ENCODE measurements at places on chromosomes 7 and 10. TPM values are rescaled to one million over a fixed set of nuclear protein-coding genes. Genes with fewer than 3 reads are reported as not detected.

DNA sequence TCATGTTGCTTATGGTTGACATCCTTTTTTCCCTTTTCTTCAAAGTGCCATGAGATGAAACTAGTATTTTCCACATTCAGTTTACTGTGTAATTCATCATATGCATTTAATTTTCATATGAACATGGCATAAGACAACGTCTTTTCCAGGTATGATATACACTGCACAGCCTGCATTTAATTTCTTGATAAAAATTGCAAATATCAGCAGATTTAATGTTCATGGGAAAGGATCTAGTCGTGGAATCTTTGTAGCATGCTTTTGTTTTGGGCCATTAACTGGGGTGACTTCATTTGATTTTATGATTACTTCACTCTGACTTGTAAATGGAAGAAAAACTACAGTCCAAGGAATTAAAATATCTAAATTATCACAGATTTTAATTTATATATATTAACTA is 837.3 kb downstream of the IPMK start:
- DNase-seq, result no peak

Gene GNGT1
- not detected for total RNA-seq

Gene GNG11
- 1.6 TPM for total RNA-seq

Gene MRC1
- total RNA-seq, result not detected

Gene METTL27
- 5.9 TPM for total RNA-seq

All from GM23338 (cell line).